Pancreas (tissue), 10 donors: ENCODE measurements at places on chromosomes 7 and 10.
A peak's percentile ranks its signal among the peaks of the same experiment; 100 is the strongest.

DNA sequence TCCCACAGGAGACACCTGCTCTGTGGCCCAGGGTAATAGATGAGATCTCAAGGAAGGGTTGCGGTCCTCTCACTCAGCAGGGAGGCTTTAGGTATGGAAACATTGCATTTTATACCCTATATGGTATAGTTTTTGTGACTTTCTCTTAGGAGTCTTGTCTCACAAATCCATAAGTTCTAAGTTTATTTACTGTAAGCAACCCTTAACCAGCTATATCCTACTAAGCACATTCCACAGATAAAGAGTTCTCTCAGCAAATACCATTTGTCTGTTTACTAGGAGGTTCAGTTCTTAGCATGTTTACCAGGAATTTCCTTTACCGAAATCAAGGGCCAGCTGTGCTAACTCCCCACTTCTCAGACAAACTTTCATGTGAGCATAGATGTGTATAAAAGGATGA, 66.9 kb downstream of the ANLN start:
- no peak for DNase-seq

DNA sequence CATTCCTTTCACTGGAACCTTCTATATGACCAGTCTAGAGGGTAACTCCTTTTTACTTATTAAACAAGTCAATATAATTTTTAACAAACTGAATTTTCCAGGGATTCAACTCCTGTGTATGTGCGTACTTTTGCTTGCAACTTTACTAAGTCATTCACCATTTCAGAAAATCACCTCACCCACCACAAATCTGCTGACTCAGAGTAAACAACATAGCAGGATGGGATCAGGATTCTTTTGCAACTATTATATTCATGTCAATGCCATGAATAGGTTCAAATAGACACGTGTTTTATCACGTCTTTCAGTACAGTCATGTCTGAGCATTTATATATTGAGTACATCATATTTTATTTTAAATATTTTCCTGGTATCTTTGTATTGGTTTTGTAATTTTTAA, 14.5 kb downstream of the CTTNBP2 start:
- no peak for DNase-seq

GRCh38 chr10:29962166-29962850, 97.1 kb downstream of the JCAD start:
- DNase-seq: no peak

DNA sequence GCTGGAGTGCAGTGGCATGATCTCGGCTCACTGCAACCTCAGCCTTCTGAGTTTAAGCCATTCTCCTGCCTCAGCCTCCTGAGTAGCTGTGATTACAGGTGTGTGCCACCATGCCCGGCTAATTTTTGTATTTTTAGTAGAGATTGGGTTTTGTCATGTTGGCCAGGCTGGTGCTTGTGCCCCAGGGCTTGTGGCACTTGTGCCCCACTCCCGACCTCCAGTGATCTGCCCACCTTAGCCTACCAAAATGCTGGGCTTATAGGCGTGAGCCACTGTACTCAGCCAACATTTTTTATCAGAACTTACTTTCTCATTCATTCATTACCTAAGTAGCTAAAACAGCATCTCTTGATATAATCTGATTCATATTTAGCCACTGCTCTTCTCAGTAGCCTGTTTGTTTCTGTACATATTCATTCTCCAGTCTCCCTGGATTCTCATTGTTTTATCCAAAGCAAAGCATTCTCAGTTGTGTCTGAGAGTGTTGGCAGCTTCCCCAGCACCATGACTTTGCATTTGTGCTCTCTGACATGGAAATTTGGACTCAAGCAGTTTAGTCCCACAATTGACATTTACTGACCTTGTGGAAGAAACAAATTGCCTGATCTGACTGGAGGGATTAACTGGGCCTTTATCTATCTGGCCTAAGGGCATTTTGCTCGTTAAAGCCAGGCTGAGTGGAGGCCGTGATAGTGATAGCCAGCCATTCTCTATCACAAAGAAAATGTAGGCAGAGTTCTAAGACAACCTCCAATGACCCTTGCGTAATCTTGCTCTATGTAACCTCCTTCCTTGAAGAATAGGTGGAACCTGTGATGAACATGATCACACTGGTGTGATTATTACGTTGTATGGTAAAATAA, 44.9 kb downstream of the AKR1B15 start:
- peak; percentile 77 for DNase-seq

- DNase-seq: peak; percentile 55
These were observed 14.6 kb downstream of the EPC1 start for GRCh38 chr10:32332299-32332750.

DNA sequence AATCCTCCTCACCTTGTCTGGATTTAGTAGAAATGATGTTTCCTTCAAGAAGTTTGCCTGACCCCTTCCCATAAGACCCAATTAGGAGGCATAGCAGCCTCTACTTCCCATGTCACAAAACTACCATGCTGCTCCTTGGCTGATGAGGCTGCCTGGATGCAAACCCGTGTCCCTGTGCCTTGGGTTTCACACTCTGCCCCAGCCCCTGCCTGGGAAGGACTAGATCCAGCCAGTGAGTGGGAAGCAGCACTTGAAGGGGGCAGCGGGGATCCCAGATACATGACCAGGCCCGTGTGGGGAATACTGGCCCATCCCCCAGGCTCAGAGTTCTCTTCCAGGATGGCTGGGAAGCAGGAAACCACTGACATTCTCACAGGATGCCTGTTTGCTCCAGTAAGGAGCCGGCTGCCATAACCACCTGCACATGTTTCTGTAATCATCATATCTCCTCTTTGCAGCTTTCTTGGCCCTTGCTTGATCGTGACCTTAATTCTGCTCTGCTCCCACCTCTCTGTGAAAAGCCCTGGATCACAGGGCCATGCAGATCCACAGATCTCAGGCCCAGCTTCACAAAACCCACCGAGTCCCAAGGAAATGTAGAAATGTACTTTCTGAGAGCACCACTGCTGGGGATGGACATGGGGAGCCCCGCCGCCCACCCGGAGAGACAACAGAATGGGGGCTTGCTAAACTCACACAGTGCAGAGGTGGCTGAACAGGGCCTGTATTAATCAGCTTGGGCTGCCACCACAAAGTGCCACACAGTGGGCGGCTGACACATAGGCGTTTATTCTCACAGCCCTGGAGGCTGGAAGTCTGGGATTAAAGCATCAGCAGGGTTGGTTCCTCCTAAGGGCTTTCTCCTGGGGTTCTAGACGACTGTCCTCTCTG, 287.8 kb upstream of the IGFBP3 start:
- no peak for DNase-seq

DNA sequence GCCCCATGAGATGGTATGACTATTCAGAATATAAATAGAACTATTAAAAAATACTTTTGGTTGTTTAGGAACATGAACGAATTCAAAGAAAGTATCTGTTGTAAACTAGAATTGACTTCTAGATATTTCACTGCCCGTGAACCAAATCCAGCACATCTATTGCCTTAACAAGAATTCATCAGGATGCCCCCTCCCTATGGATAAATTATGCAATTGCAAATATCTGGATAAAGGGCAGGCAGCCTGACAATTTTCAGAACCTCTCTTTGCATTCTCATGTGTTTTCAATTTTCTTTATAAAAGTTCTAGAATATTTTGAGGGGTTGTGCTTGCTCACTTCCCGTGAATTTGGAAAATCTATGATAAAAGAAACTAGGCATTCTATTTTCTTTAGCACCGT, 822.1 kb upstream of the SORCS1 start:
- DNase-seq: no peak

GRCh38 chr7:42207420-42207819, 29.6 kb downstream of the GLI3 start:
- no peak for DNase-seq
